Caki2 (cell line): ENCODE measurements at places on chromosomes 3 and 15. TPM values are rescaled to one million over a fixed set of nuclear protein-coding genes. Genes with fewer than 3 reads are reported as not detected.

GRCh38 chr3:192244591-192244990 is 482.8 kb downstream of the FGF12 start:
- DNase-seq = no peak

GRCh38 chr3:181622365-181622764 is 89.4 kb upstream of the SOX2 start:
- DNase-seq = no peak

DNA sequence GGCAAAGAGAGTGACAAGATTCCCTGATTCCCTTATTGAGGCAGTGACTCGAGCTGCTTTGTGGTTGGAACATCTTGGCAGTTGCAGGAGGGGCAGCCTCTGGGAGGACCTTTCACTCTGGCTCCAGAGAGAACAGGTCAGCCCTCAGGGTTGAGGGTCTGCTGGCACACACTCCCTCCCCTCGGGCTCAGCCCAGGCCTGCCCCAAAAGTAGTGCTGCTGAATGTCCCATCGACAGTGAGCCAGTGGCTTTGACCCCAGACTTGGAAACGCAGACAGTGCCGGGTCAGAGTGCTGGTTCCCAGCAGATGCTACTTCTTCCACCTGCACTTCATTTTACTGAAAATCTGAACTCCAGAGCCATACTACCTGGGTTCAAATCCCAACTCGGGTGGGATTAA is 25.6 kb upstream of the ATP2B2 start:
- DNase-seq = no peak

- DNase-seq = no peak
These were observed 9.2 kb downstream of the CHCHD6 start for GRCh38 chr3:126713199-126713598.

GRCh38 chr3:176855901-176856486 is 341.3 kb downstream of the TBL1XR1 start:
- no peak for DNase-seq

PATL2 gene
- 3.6 TPM in 1 of 2 replicates, not detected in the other for total RNA-seq
